ENCODE measurements at places on chromosomes 2 and 18.
A peak's percentile ranks its signal among the peaks of the same experiment; 100 is the strongest.

GRCh38 chr2:15633971-15634346, 42.3 kb downstream of the DDX1 start:
- no peak for DNase-seq

DNA sequence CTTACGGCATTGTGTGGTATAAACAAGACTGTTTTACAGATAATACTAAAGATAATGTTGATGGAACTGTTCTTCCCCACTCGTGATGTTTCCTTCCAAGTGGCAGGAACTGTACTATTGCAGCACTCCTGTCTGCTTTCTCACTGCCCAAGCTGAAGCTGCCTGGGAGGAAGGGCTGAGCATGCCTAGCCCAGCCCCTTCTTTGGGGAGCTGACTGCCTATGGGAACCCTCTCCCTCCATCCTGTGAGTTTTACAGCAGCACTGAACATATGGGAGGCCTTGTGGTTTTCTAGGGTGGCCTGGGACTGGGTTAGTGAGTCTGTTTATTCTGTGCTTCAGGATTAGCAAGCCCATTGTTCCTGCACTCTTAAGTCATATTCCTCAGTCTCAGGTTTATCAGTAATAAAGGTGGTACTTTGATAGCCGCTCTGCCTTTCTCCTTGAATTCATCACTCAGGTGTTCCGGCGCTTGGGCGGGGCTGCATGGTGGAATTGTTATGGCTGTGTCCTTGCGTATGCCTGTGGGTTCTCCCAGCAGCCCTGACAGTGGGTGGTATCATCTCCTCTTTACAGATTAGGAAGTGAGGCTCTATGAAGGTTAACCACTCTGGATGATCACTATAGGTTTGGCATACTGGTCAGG, 379.7 kb downstream of the PTPRM start:
- DNase-seq: peak; percentile 21

GRCh38 chr2:34242763-34243123, 643.6 kb upstream of the FAM98A start:
- DNase-seq: no peak

DNA sequence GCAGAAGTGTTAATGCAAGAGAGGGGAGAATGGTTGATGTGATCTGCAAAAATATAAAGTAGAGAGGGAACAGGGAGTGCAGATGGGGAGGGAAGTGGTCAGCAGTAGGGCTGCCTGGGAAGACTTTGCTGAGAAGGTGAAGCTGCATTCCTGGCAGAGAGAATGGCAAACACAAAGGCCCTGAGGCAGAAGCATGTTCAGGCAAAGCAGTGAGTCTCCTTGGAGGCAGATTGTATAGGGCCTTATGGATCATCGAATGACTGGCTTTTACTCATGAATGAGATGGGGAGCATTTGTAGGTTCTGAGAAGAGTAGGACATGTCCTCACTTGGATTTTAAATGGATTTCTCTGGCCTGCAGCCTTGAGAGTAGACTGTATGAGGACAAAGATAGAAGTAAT, 9.5 kb downstream of the ITGA6 start:
- no peak for DNase-seq

DNA sequence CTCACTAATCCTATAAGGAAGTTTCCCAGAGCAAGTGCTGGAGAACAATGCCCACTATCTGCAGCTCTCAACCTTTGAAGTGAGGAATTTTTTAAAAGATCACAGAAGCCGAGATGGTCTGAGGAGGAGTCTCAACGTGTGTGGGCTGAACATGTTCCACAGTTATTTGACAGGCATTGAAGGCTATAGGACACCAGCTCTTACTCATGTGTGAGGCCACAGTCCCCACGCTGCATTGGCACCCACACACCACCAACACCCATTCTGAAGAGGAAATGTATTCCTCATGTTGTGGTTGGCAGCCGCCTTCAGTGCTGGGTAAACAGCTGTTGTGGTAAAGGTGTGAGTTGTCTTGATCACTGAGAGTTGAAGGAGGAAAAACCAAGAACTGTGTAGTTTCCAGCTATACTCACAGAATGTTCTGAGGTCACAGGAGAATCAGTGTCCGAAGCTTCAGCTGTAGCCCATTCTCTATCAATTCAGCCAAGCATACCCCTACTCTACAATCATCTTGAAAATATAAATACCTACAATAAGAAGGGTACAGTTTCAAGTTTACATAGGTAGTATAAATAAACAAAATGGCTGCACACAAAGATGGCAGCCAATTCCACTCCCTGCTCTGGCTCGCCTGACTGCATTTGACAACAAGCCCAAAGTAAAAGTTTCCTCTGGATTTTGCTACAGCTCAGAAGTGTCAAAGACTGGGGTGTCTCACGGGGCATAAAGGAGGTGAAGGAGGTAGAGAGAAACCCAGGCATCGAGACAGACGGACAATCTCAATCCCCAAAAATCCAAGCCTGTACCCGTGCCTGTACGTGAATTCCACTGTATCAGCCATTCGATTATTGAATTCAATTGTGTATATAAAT, 12.1 kb downstream of the CD226 start:
- no peak for DNase-seq

GRCh38 chr2:176643646-176644045, 374.4 kb downstream of the MTX2 start:
- DNase-seq: no peak

DNA sequence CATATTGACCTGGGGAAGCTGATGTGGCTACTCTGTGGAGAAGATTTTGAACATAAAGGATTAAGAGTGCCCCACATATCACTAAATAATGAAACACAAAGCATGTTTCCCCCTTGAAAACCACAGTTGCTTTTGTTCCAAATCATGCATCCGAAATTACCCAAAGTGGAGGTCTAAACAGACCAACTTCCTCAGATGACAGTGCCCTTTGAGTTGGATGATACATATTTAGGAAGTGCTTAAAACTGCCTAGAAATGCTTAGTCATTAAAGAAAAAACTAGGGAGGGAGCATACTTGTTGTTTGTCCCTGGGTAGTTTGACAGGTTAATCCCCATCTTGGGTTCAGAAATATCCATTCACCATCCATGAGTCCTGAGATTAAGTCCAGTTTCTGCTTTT, 1070.3 kb downstream of the SUCLG1 start:
- DNase-seq: no peak

DNA sequence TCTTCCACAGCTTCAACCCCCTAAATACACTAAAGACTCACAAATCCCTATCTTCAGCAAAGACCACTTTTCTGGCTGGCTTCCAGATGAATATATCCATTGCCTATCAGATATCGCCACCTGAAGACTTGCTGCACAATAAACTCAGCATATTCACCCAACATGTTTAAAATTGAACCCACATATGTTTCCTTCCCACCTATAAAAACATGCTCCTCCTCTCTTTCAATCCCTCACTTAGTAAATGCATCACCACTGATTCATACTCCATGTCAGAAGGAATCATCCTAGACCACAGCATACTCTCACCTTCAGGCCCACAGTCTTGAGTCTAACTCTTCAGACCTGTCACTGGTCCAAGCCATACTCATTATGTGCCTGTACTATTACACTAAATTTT, 5.3 kb downstream of the SPC25 start:
- DNase-seq: no peak

DNA sequence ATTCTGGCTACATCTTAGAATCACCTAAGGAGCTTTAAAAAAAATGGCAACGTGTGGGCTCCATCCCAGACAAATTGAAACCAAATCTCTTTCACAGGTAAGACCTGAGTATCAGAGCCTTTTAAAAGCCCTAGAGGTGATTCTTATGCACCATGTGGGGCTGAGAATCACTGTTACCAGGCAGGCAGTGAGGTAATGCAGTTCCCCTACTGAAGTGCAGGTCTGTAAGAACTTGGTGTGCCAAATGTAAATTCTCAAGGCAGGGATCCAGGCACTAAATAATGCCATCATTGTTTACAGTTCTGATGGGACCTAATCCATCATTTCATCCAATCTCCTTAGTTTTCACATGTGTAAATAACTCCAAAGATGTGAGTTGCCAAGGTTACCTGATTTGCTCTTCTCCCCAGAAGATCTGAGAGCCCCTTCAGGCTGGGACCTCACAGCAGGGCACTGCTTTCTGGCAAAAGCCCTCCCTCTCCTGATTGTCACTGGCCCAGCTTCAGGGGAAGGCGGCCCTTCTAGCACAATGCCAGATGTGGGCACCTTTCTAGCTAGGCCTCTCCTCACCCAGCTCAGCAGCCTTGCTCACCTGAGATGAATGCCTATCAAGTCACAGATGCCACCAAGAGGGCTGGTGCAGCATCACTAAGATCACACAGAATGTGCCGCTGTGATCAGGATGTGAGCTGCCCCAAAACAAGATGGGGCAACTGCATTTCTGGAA, 73.6 kb upstream of the RGPD5 start:
- DNase-seq: no peak

DNA sequence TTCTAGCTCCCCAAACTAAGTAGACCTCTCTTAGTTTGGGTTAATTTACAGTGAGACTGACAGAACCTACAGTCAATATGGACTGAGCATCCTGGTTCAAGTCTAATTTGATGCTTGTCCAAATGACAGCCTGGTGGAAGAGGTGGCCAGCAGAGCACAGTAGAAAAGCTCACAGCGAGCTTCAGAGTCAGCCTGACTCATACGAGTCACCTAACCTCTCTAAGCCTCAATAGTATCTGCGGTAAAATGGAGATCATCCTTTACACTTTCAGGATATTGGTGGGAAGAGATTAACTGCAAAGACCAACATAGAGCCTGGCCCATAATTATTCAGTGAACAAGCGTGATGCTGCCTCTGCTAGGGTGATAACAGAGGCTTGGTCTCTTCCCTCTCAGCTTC, 54.5 kb downstream of the DOCK10 start:
- DNase-seq: no peak

- no peak for DNase-seq
These were observed 51.5 kb downstream of the FHOD3 start for GRCh38 chr18:36348971-36349417.

DNA sequence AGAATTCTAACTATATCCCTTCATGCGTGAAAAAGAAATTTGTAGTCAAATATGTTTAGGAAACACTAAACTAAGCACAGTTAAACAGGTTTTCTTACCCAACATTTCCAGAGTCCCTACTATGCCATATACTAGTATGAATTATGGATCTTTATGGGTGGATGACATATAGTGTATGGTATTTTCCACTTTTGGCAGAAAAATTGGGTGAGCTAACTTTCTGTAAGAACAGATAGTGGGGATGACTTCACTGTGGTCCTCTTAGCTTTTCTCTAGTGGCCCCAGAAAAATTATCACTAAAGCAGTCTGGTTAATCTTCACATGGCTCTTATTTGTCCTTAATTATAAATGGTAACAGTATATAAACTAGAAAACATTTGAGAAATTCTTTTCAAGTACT, 240.0 kb upstream of the GULP1 start:
- no peak for DNase-seq

DNA sequence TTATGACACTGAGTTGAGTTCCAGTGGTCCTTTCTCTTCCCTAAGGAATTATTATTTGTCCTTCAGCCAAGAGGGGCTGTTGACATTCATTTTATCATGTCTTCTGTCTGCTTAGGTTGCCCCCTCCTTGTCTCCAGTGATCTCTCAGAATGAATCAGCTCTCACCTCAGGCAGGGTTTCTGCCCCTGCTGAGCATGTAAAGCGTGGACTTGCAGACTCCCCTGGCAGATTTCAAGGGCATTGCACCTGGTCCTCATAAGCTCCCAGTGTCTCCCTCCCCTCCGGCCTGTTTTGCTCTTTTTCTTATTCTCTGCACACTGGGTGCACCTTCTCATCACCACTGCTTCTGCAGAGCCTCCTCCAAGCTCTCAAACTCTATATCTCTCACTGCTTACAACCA, 188.4 kb downstream of the KCNS3 start:
- no peak for DNase-seq

DNA sequence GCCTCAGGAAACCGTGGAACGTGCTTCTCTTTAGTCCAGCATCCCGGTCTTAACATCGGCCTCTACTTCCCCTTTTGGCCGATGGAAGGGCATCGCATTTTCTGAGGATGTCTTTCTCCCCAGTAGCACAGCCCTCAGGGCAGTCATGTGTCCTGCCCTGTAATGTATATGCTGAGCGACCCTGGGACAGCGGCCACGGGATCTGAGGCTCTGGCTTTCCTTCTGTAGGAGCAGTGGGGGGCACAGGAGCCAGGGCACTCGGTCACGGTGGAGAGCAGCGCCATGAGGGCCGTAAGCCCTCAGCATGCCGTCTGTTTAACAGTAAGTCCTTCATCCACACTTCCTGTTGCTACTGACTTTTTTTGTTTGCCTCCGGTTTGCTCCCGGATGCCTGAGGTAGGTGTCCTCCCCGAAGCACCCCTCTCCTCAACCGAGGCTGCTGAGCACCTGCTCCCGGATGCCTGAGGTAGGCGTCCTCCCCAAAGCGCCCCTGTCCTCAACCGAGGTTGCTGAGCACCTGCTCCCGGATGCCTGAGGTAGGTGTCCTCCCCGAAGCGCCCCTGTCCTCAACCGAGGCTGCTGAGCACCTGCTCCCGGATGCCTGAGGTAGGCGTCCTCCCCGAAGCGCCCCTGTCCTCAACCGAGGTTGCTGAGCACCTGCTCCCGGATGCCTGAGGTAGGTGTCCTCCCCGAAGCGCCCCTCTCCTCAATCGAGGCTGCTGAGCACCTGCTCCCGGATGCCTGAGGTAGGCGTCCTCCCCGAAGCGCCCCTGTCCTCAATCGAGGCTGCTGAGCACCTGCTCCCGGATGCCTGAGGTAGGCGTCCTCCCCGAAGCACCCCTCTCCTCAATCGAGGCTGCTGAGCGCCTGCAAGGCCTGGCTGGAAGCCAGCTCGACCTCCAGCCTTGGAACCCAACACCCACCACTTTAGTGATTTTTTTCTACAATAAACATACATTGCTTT, 169.3 kb downstream of the HDAC4 start:
- no peak for DNase-seq

DNA sequence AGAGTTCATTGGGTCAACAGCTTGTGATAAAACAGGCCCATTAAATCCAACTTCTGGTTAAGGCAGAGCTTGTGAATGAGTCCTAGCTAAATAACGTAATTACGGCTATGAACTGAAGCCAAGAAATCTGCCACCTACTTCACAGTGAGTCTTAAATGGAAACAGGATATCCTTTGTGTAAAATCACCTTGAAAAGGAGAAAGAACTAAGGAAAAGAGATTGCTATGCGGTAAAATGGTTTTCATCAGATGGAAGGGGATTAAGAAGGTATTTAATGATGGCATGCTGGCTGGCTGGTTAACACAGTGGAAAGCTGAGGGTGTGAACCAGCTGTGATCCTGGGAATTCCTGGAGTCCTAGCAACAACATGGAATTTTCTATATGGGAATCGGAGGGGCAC, 156.6 kb downstream of the DOK6 start:
- no peak for DNase-seq

GRCh38 chr2:117519238-117519637, 295.3 kb upstream of the DDX18 start:
- no peak for DNase-seq

DNA sequence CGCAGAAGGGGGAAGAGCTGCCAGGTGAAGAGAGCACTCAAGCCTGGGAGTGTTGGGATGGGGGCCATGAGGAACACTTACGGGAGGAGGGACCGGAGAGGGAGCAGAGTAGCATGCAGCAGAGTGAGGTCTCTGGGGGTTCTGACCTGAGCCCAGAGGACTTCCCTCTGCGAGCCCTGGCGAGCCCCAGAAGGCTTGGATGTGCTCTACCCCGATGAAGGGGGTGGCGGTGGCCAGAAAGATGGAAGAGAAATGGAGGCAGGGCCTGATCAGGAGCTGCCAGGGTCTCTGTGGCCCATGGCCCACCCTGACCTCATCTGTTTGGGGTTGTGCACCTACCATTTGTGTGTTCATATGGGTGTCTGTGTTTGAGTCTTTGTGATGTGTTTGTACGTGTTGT, 42.0 kb downstream of the CROCC2 start:
- DNase-seq: no peak

Measured in left lung (tissue), 14 donors.